ENCODE measurements at places on chromosomes 16 and 17. TPM values are rescaled to one million over a fixed set of nuclear protein-coding genes. Genes with fewer than 3 reads are reported as not detected.

Gene SLC16A11
- total RNA-seq: 2.3 TPM

Gene PGAP3
- total RNA-seq: 50.0 TPM

Gene IRX3
- 33.2 TPM for total RNA-seq

Gene SLC16A13
- 1.8 TPM for total RNA-seq

Gene MYL11
- total RNA-seq: 23.5 TPM

Gene NOTUM
- total RNA-seq: 0.50 TPM

Gene HBM
- not detected for total RNA-seq

DNA sequence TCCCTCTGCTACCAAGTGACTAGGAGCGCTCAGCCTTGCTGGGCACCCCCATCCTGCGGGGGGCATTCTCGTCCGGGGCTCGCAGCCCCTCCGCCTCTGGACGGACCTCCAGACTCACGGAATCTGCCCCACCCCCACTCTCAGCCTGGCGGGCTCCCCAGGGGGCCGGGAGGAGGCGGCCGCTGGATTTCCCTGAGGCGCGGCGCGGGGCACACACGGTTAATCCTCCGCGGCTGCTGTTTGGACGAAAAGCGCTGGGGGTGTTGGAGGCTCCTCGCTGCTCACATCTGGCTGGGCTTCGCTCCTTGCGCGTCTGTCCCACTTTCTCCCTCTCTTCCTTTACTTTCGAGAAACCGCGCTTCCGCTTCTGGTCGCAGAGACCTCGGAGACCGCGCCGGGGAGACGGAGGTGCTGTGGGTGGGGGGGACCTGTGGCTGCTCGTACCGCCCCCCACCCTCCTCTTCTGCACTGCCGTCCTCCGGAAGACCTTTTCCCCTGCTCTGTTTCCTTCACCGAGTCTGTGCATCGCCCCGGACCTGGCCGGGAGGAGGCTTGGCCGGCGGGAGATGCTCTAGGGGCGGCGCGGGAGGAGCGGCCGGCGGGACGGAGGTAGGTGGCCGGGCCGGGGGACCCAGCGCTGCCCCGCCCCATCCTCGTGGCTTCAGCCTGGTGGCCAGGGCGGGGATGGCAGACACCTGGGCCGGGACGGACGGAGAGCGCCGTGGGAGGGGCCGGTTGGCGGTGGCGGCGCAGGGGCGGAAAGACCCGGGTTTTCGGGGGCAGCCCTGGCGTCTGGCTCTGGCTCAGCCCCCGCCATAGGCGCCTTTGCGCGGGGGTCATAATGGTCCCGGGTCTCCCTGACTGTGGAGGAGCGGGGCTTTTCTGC lies at the start of gene C1QTNF1:
Gene C1QTNF1 (plus strand): TSS at position 284 of the 886 bp plus-strand sequence. CDS start 19,800 bp downstream, outside the sequence.
- H3K4me1 ChIP-seq: peaks cover 25% of the 10 kb centered on the region
- peak within 1 kb of the TSS; percentile 53 for H3K4me3 ChIP-seq

DNA sequence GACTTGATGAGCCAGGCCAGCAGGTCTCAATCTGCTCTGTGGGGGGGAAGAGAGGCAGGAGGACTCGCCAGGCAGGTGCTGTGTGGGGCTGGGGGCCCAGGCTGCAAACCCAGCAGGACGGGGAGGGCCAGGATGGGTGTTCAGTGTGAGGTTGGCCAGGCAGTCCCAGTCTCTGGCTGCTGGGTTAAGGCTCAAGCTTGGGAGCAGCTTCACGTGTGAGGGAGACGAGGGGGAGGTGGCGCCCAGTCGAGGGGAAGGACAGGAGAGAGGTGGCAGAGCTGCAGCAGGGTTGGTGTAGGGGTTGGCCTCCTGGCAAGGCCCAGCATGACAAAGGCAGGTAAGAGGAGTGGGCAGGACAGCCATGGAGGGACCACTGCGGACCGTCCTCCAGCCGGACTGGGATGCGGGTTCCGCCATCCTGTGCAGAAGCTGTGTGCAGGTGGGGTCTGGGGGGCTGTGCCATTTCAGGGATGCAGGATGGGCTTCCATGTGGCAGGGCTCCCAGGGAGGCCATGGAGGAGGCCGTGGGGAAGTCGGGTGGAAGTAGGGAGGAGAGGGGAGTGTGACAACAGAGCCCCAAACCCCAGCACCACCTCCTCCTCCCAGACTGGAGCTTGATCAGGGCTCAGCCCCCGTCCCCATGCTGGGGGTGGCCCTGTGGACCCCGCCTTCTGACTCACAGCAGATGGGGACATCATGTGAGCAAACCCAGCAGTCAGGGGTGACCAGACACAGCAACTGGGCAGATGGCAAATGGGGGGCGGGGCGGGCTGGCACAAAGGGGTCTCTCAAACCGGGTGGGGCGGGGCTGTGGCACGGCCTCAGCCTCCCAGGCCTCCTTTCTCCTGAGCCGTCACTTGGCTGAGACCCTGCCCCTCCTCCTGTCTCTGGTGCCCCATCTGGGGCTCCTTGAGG lies 2.8 kb downstream of the ADGRG1 start:
- H3K4me1 ChIP-seq: peaks cover 28% of the 10 kb centered on the region
- H3K27me3 ChIP-seq: no peaks in the 10 kb centered on the region
- H3K4me3 ChIP-seq: no peak overlapping the region
- peak overlapping the region; percentile 11 for H3K27ac ChIP-seq
- H3K36me3 ChIP-seq: no peaks in the 10 kb centered on the region
- DNase-seq: no peak

DNA sequence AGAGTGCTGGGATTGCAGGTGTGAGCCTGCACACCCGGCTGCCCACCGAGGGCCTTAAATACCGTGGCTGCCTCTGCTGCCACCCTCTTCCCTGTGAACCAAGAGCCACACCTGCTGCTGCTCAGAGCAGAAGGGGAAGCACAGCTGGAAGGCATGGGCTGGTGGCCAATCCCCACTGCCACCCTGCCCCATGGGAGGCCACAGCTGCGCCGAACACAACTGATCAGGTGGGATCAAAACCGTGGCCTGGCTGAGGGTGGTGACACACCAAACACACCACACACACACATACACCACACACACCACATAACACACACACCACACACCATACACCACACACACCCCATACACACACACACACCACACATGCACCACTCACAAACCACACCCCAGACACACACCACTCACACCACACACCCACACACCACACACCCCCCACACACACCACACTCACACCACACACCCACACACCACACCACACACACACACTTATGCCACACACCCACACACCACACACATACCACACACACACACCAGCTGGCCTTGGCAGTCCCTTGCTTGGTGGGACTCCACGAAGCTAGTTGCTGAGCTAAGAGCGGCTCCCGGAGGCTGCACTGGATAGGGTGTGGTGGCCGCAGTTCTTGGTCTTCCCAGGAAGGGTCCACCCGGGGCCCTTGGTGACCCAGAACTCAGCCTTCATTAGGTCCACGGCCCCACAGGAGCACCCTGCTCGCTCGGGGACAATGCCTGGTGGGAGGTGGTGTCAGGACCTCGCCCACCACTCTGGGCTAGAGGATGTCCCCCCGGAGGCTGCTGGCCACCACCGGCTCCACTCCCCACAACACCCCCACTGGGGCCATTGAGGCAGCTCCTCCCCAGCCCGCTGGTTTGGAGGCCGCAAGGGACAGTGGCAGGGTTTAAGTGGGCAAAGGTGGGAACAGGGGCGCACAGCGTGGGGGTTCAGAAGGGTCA lies 14.9 kb downstream of the CEP131 start:
- no peaks in the 10 kb centered on the region for H3K4me1 ChIP-seq
- H3K4me3 ChIP-seq: no peak overlapping the region
- no peak overlapping the region for H3K27ac ChIP-seq
- no peaks in the 10 kb centered on the region for H3K27me3 ChIP-seq
- DNase-seq: no peak
- no peaks in the 10 kb centered on the region for H3K36me3 ChIP-seq

- no peaks in the 10 kb centered on the region for H3K27me3 ChIP-seq
- peak; percentile 69 for DNase-seq
- H3K27ac ChIP-seq: peak overlapping the region; percentile 74
- H3K4me3 ChIP-seq: no peak overlapping the region
Measured at GRCh38 chr16:84732674-84733352, 33.0 kb downstream of the USP10 start.

DNA sequence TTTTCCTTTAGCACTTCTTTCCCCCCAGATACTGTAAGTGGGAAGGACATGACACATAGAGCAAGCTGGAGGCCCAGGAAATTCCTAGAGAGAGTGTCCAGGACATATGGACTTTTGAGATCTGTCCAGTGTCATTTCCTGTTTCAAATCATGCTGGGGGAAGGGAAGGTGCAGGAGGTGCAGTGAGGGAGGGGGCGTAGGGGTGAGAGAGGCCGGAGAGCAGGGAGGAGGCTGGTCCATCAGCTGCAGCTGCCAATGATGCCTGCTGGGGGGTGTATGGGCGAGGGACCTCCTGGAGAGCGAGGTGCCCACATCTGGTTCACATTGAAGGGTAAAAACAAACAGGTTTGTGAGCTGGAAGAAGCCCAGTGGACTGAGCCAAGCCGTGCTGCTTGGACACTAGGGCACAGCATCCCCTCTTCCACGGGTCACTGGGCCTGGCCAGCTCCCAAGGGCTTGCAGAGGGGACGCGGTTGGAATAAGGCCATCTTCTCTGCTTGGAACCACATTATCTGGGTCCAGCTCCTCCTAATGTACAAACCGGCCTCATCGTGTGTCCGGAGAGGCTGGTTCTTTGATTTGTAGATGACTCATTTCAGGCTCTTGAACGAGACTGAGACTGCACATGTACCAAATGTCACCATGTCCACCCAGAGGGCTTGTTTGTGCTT lies 70.4 kb upstream of the SMURF2 start:
- H3K27me3 ChIP-seq: no peaks in the 10 kb centered on the region
- no peaks in the 10 kb centered on the region for H3K36me3 ChIP-seq
- H3K27ac ChIP-seq: no peak overlapping the region
- H3K4me1 ChIP-seq: no peaks in the 10 kb centered on the region
- DNase-seq: no peak

DNA sequence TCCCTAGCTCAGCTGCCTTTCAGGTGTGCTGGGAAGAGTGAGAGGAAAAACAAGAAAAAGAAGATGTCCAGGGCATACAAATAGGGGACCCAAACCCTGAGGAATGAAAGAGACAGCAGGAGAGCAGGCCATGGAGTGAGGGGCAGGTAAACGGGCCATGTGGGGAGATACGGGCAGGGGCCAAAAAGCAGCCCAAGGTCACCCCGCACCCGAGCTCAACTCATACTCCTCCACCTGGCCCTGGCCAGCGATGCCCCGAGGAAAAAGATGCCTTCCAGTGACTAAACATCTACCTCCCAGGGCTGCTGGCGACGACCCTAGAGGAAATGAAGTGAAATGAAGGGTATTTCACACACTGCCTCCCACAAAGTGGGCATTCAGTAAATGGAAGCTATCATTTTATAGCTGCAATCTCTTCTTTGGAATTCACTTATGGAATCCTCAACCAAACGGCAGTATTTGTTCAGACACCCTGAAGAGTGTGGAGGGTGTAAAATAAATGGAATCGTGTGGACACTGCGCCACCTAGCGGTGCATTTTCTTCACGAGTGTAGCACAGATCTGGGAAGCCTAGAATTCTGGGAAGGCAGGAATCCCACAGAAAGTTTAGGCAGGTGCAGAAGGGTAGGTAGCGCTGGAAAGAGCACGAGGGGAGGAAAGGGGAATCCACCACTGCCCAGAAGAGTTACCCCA lies 14.9 kb downstream of the ELAC2 start:
- H3K27me3 ChIP-seq: no peaks in the 10 kb centered on the region
- H3K4me3 ChIP-seq: no peak overlapping the region
- peak; percentile 68 for DNase-seq
- no peak overlapping the region for H3K27ac ChIP-seq
- H3K4me1 ChIP-seq: peaks cover 7% of the 10 kb centered on the region

DNA sequence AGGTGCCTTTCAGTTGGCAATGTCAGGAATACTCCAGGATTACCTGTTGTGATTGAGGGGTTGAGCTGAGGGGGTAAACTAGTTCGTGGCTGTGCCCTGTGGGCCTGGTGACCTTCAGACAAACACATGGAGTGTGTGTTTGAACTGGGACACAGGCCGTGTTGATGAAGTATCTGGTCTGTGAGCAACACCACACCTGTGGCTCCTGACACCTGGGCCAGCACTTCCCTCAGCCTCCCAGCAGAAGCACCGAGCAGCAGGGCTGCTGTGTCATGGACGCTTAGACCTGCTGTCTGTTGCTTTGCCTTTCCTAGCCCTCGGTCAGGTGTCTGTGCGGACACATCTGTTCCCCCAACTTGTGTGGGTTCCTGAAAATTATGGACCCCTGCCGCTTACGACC lies 82.9 kb downstream of the KSR1 start:
- DNase-seq: no peak
- H3K27ac ChIP-seq: no peak overlapping the region
- no peak overlapping the region for H3K4me3 ChIP-seq

- H3K4me3 ChIP-seq: no peak overlapping the region
- peaks cover 16% of the 10 kb centered on the region for H3K36me3 ChIP-seq
- H3K27ac ChIP-seq: no peak overlapping the region
- peaks cover 23% of the 10 kb centered on the region for H3K4me1 ChIP-seq
- H3K27me3 ChIP-seq: no peaks in the 10 kb centered on the region
Measured at GRCh38 chr16:67194260-67194659, 2.3 kb downstream of the E2F4 start.

DNA sequence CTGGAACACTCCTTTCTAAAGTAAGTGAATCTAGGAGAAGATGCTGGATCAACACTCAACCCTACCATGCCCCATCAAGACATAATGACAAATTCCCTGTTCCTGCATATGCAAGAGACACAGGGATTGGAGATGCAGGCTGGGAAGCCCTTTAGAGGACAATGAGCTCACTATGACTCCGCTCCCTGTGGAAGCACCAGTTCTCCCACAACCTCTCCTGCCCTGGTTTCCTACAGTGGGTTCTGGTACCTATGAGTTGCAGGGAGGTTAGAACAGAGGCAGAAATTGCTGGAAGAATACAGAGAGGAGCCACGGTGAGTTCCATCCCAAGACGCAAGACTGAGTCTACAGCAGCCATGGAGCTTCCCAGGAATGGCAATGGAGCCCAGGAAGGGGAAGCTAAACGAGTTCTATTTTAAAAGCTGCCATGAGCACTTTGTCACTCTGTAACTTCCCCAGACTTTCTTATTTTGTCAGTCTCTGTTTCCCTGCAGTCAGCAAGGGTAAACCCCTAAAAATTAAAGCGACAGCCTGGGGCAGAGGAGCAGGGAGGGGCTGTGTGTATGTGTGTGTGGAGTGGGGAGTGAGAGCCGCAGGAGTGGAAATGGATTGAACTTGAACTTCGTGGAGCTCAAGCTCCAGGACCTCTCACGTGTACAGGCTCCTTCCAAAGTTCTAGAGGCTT lies 42.3 kb upstream of the PIK3R6 start:
- no peaks in the 10 kb centered on the region for H3K27me3 ChIP-seq
- H3K27ac ChIP-seq: no peak overlapping the region
- no peak overlapping the region for H3K4me3 ChIP-seq

- H3K36me3 ChIP-seq: no peaks in the 10 kb centered on the region
- DNase-seq: no peak
- no peak overlapping the region for H3K27ac ChIP-seq
- H3K4me1 ChIP-seq: no peaks in the 10 kb centered on the region
- no peak overlapping the region for H3K4me3 ChIP-seq
Measured at GRCh38 chr17:74877592-74878548, 5.1 kb upstream of the FDXR start.

DNA sequence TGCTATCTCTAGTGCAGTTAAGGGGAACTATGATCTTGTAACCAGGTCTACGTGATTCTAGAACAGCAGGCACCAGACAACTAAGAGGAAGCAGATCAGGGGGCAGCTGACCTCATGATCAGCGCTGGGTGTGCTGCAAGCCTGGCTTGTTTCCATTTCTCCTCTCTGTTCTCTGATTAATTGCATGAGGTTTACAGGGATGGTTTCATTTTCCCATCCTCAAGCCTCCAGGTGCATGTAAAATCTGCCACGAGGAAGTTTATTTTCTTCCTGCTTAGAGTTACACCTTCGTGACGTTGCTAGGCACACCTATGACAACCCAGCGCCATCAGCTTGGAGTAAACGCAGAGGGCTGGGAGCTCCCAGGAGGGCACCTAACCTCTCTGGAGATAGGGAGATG lies 4.3 kb upstream of the NUPR1 start:
- H3K27ac ChIP-seq: peak overlapping the region; percentile 61
- H3K4me1 ChIP-seq: no peaks in the 10 kb centered on the region
- peak; percentile 80 for DNase-seq
- H3K36me3 ChIP-seq: no peaks in the 10 kb centered on the region
- no peaks in the 10 kb centered on the region for H3K27me3 ChIP-seq

Data from prostate gland (tissue), 2 donors.